ENCODE measurements at places on chromosomes 5 and 9. TPM values are rescaled to one million over a fixed set of nuclear protein-coding genes. Genes with fewer than 3 reads are reported as not detected.

- DNase-seq = no peak
Measured at GRCh38 chr9:135167849-135168655, 80.6 kb downstream of the OLFM1 start.

The ARHGEF28 gene
- total RNA-seq = 3.5 TPM

The FCHO2 gene
- 2.5 TPM for total RNA-seq

GRCh38 chr5:10681731-10682679 lies 79.0 kb downstream of the DAP start:
- no peak for DNase-seq

The ADAMTS16 gene
- 0.28 TPM for total RNA-seq

DNA sequence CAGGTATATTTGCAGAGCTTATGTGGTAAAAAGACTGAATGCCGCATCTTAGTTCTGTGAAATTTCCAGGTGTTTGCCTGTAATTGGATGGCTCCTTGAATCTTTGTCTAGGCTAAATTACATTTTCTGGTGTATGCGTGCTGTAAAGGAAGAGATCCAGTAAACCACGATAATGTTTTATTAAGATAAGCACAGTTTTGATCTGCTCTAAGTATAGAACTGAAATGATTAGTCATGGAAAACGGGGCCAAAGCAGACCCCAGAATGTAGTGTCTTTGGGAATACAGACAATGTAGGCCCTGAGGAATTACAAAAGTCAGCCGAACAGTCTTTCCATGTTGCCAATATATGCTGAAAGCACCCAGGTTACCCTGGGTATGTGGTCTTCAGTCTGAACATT lies 257.3 kb downstream of the FANCC start:
- DNase-seq = no peak

All from A673 (cell line).